Hematopoietic multipotent progenitor cell (in vitro differentiated cells): ENCODE measurements at places on chromosomes 4 and X. TPM values are rescaled to one million over a fixed set of nuclear protein-coding genes. Genes with fewer than 3 reads are reported as not detected.

BMX gene
- 0.27 TPM for total RNA-seq

SATL1 gene
- total RNA-seq: under 0.01 TPM

SAT1 gene
- total RNA-seq: 140 TPM

PROM1 gene
- 264 TPM for total RNA-seq

SGMS2 gene
- 5.4 TPM for total RNA-seq

NAA11 gene
- total RNA-seq: under 0.01 TPM

TXK gene
- 3.8 TPM for total RNA-seq

CORIN gene
- under 0.01 TPM for total RNA-seq

DNA sequence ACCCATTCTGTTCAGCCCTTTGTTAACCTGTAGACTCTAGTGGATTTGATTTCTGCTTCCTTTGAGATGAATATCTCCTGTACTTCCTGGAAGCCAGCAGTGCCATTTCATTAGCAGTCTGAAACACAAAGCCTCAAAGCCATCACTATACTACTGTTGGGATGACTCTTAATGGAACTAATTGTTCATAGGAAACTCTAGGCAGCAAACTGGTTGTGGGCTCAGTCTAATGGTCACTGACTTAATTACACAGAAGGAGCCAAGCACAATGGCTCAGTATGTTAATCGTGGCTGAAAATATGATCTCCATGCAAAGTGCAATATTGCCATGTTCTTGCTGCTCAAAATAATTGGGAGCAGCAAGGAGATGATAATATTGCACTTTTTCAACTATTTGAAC, 262.3 kb downstream of the ARHGAP24 start:
- DNase-seq: no peak

- no peak for DNase-seq
These were observed 102.5 kb downstream of the EFNB1 start for GRCh38 chrX:68931345-68931744.

DNA sequence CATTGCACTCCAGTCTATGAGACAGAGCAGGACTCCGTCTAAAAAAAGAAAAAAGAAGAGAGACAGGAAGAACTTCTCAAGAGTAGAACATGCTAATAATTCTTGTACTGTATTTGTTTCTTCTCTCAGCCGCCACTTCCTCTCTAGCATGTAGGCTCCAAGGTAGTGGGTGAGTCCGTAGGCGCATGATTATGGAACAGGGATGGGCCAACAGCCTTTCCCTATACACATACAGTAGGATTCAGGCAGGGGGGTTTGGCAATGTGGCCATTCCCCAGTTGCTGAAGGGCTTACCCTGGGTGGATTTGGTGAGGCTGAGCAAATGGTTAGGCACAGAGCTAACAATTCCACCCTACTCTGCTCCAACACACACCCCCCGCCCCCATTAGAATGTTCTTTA, 35.0 kb upstream of the APLN start:
- no peak for DNase-seq

DNA sequence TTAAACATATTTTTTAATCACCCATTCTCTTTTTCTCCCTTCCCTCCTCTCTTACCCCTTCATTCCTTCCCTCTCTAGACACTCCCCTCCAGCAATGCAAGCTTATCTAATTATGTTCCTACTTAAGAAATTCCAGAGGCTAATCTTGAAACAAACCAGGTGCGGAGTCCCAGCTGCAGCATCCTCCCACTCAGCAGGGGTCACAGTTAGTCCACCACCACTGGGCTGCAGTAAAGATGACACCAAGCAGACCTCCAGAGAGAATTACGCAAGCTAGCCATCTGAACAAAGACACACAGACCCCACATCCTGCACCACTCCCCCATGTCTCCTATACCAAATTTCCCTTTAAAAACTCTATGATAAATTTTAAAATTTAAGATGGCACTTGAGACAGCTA, 13.9 kb upstream of the SEC24B start:
- DNase-seq: no peak

DNA sequence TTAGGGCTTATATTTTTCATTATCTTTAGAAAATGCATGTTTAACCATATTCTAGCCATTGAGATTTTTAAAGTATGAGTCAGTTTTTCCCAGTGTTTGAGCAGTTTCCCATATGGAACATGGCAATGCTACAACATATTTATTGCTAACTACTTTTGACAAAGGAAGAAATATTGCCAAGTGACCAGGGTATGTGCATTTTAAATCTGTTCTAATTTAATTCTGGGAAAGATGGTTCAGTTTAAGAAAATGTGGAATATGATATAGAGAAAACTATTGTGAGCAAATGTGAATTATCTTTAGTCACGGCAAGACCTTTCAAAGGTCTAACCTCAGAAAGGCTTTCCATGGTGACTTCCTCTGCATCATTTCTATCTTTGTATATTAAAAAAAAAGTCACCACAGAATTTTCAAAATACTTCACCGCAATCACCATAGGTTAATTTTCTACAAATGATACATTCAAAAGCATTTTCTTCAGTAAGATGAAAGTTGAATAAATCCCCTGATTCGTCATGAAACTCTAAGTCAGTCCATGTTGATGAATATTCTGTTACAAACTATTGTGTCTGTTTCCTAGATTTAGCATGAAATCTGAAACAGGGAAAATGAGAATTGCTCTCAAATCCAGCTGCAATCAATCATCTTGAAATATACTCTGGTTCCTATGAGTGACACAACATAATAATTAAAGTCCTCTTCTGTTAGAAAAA, 2349.0 kb upstream of the TENM3 start:
- DNase-seq: no peak

- DNase-seq: no peak
These were observed 21.4 kb downstream of the USO1 start for GRCh38 chr4:75745721-75746199.

DNA sequence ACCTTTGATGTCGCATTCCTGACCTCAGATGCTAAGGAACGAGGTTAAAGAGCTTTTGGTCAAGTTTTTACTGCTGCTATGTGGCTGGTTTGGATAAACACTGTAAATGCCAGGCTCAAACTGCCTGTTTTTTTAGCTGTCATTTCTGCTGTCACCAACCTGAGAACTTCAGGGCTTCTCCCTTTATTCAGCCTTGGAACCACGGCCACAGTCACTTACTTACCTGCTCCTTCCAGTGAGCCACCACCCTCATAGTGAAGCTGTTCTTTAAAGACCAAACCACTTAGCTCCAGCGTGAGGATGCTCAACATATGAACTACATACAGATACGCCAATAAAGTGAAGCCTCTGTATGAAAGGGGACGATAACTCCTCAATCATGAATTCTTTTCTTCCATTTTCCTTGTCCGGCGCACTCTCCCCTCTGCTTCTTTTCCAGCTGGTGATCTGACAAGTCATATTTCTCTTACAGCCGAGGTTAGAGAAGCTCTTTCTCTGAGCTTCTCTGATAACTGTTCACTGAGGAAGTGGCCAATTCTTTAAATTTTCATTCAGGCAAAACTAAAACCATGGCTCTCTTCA, 152.8 kb upstream of the ANK2 start:
- no peak for DNase-seq

GRCh38 chr4:107044170-107044569, 8.1 kb upstream of the DKK2 start:
- no peak for DNase-seq

GRCh38 chrX:7314425-7314824, 166.5 kb upstream of the PUDP start:
- no peak for DNase-seq

- no peak for DNase-seq
These were observed 279.9 kb downstream of the PPP3CA start for GRCh38 chr4:101067383-101067782.

DNA sequence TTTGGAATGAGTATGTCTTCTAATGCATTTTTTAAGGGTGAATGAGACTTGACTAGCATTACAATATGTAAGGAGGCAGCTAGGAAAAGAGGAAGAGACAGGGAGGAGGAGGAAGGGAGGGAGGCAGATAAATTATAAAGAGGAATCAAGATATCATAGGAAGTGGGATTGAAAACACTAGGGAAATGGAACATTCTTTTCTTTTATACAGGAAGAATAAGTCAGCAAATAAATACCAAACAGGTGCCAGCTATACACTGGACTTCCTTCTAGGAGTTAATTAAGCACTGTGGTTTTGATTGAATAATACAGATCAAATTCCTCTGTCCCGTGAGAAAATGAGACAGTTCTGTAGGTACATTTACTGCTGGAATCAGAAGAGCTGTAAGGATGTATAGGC, 78.6 kb downstream of the PACRGL start:
- DNase-seq: no peak

GRCh38 chr4:144574000-144574399, 72.0 kb upstream of the HHIP start:
- DNase-seq: peak; percentile 18

DNA sequence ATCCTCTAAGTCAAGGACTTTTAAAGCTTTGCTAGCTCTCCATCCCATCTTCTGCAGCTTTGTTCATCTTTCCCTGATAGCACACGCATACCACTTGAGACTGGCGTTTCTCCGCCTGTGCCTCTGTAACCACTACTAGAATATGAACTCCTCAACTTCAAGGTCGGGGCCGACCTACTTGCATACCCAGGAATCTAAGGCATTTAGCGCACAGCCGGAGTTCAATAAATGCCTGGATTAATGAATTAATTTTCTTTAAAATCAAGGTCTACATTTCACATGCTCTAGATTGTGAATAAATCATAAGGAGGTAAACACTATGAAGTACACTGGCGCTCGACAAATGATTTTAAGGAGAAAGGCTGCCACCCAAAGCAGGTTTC, 89.3 kb downstream of the HNRNPD start:
- peak; percentile 5 for DNase-seq

DNA sequence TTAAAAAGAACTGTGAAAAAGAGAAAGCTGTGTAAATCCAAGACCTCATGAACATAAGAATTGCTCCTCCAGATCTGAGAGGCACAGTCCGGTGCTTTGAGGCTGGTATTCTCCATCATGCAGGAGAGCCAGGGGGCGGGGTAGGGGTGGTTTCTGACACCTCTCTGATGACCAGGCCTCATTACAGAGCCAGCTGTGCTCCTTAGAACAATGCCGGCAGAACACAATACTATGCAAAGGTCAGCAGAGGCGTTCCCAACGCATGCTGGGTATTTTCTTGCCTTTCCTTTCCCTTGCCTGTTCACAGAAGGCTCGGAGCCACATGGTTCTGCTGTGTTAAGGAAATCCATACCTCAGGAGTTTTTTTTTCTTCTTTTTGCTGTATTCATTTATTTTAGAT, 91.2 kb upstream of the SOD3 start:
- no peak for DNase-seq

GRCh38 chr4:145177906-145178538, 2.4 kb downstream of the OTUD4 start:
- DNase-seq: peak; percentile 31

DNA sequence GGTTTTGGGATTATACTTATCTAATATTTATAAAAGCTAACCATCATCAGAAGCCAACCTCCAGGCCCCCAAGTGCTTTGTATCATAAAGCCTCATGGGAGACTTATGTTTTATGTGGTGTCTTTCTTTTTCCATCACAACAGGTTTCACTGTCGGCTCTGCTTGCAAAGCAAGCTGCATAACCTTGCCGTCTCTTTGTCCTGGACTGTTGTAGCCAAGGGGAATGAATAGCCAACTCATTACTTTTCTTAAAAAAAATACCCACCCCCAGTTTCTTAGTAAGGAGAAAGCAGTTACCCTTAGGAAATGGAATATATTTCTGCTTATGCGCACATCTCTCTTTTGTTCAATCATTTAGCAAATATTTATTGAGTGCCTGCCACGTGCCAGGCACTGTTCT, 40.7 kb downstream of the FAM184B start:
- no peak for DNase-seq

- no peak for DNase-seq
These were observed 348.9 kb upstream of the FTHL17 start for GRCh38 chrX:31420711-31421151.
